ENCODE measurements at places on chromosomes 4 and X.

DNA sequence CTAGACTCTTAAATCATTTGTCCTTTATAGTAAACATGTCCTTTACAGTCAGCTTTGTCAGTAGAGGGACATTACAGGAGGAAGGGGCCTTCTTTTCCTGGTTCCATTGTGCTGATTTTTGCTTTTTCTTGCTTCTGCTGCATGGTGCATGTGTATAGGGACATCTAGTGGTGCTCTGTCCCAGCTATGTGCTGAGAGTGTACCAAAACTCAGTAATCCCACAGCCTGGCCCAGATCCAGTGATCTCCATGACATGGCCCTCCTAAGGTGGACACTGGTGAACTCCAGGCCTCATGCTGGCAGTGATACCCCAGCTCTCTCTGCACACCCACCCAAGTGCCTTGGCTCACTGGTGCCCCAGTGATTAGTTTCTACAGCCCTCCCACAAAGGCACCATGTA is 45.2 kb downstream of the MAGEB17 start:
- no peak for DNase-seq

- no peak for DNase-seq
Observed at GRCh38 chr4:93802045-93802444, 26.5 kb upstream of the ATOH1 start.

GRCh38 chr4:56414135-56414670 is 21.2 kb downstream of the PPAT start:
- no peak for DNase-seq

DNA sequence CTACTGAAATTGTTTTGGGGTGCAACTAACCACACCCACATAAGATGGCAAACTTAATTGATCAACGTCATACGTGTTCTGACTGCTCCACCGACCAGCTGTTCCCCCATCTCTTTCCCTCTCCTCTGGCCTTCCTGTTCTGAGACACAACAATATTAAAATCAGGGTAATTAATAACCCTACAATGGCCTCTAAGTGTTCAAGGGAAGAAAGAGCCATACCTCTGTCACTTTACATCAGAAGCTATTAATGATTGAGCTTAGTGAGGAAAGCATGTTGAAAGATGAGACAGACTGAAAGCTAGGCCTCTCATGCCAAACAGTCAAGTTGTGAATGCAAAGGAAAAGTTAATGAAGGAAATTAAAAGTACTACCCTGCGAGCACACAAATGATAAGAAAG is 173.9 kb upstream of the FTHL17 start:
- DNase-seq = no peak

GRCh38 chr4:167114416-167114971 is 119.8 kb downstream of the SPOCK3 start:
- no peak for DNase-seq

GRCh38 chr4:173432430-173432829 is 33.5 kb upstream of the SCRG1 start:
- DNase-seq = no peak

- no peak for DNase-seq
Observed at GRCh38 chr4:89324671-89325070, 17.1 kb upstream of the GPRIN3 start.

- DNase-seq = peak; percentile 87
Observed at GRCh38 chr4:83217721-83218522, 66.7 kb downstream of the COQ2 start.

- peak; percentile 95 for DNase-seq
Observed at GRCh38 chr4:83484500-83485461, at the start of gene ABRAXAS1. Gene ABRAXAS1, minus strand, starts transcription at chr4:83485100. Its CDS starts 28 bp downstream, at chr4:83485072.

DNA sequence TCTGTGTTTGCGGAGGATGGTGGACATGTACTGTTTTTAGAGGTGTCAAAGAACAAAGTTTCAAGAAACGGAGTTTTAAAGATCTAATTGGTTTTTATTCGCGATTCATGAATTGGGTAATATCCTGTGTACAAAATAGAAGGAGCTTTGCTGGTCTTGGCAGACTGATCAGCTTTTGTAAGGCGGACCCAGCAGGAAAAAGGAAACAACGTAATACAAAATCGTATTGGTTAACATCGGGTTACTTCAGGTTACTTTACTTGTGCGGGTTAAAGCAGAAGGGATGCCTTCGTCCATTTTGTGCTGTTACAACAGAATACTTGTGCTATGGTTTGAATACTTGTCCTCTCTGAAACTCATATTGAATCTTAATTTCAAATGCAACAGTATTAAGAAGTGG is 11.4 kb upstream of the NYX start:
- DNase-seq = no peak

- DNase-seq = no peak
Observed at GRCh38 chrX:132395026-132395425, 93.8 kb downstream of the MBNL3 start.

- DNase-seq = no peak
Observed at GRCh38 chr4:149716728-149717127, 98.9 kb downstream of the IQCM start.

DNA sequence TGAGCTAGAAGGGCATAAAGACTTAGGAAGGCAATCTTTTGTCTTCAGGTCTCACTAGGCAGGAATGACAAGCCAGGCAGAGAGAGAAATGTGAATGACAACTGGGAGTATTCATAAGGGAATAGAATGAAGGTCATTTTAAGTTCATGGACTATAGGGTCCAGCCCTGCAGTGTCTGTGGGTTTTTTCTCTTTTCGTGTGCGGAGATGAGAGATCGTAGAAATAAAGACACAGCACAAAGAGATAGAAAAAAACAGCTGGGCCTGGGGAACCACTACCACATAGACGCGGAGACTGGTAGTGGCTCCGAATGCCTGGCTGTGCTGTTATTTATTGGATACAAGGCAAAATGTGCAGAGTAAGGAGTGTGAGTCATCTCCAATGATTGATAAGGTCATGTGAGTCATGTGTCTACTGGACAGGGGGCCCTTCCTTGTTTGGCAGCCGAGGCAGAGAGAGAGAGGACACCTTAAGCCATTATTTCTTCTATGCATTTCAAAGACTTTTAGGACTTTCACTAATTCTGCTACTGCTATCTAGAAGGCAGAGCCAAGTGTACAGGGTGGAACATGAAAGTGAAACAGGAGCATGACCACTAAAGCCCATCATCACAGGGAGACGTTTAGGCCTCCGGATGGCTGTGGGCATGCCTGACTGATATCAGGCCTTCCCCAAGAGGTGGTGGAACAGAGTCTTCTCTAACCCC is 921.8 kb upstream of the PCDH10 start:
- no peak for DNase-seq

DNA sequence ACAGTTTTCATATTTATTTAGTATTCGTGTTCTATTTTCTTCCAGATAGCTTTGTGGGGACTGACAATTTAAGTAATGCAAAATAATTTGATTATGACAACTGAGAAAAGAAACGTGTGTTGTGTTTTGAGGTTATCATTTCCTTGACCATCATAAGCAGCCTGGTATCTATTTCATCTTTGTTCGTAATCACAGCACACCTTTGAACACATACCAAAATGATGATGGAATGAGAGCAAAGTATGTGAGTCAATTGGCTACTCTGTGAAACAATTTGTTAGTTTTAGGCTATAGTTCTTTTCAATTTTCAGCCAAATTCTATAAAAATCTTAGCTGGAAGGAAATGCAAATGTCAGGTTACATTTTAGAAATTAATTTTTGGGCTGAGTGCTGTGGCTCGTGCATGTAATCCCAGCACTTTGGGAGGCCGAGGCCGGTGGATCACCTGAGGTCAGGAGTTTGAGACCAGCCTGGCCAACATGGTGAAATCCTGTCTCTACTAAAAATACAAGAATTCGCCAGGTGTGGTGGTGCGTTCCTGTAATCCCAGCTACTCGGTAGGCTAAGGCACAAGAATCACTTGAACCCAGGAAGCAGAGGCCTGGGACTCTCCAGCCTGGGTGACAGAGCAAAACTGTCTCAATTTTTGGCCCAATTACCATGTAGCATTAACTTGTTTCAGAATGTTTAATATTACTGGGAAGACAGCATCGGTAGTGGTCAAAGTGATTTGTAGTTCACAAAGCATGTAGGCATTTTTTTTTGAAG is 1.1 kb upstream of the DUSP21 start:
- DNase-seq = no peak

GRCh38 chr4:4398430-4398829 is 11.5 kb downstream of the NSG1 start:
- no peak for DNase-seq

GRCh38 chrX:15890463-15890862 is 35.9 kb upstream of the AP1S2 start:
- no peak for DNase-seq

GRCh38 chr4:71186566-71187403 is 152.0 kb upstream of the SLC4A4 start:
- DNase-seq = peak; percentile 41

DNA sequence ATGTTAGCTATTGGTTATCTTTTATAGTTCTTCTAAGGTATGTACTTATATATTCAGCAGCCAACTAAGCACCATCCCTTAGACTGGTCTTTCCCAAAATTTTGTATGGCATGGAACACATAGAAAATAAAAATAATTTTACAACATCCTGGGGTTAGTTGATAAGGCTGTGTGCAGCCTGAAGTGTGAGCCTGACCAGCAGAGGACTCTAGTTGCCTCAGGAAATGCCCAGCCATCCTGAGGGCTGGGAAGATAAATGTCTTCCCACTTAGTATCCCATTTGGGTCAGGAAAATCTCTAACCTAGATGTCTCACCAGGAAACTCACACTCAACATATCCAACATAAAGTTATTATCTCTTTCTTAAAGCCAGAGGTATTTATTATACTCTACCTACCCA is 251.4 kb upstream of the POF1B start:
- DNase-seq = no peak

DNA sequence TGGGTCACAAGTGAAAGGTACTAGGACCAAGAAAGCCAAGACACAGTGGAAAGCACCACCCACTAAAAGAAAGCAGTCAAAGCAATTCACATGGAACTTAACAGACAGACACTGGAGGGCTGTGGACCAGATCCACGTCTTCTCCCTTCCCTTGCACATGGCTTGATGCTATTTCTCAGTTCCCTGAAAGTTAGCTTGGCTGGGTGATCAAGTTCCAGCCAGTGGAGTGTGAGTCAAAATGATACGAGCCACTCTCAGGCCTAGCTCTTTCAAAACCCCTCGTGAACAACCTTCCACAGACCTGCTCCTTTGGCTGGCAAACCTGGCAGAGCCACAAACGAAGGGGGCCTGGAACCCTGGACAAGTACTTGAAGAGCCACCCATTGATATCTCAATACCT is 52.0 kb downstream of the RELL1 start:
- DNase-seq = no peak

GRCh38 chrX:16994736-16995135 is 48.3 kb downstream of the REPS2 start:
- DNase-seq = no peak

DNA sequence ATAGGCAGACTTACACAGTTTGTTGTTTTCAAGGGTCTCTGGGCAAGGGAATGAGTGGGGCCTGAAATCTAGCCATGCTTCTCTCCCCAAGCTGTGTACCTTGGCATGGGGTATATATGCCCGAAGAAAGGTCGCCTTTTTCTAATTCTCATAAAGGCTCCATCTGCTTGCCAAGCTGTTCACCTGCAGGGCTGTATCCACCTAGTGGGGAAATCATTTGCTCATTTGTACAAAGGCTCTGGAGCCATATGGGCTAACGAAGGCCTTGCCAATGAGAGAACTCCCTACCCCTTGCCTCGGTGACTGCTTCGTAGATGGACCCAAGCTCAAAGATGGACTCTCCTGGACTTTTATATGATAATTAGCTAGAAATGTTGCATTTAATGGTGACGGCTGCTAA is 1097.0 kb downstream of the PDHA2 start:
- no peak for DNase-seq

- DNase-seq = no peak
Observed at GRCh38 chr4:825063-825970, 612 bp downstream of the CPLX1 start.

DNA sequence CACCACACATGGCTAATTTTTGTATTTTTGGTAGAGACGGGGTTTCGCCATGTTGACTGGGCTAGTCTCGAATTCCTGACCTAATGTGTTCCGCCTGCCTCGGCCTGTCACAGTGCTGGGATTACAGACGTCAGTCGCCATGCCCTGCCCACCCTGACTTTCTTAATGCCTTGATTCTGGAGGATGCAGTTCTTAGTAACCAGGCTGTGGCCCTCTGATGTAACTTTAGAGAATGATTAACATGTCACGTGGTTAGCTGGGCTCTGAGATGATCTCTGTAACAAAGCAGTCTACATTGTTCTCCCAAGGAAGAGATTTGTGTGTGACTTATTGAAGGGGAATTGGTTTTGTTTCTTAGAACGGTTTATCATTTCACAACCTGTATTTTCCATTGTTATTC is 30.6 kb downstream of the ANK2 start:
- no peak for DNase-seq

DNA sequence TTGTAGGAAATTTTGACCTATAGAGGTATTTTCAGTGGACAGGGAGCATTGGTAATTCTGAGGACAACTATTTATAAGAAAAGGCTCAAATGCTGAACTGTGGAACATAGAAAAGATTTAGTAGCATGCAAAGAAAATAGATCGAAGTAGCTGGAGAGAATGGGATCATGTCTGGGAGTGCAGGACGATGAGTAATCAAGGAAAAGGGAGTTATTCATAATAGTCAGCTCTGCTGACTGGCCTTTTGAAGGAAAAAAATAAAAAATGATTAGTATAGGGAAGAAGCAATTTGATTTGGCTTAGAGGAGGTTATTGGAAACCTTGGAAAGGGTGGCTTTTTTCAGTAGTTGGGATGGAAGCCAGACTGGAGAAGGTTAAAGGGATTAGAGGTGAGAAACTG is 22.9 kb upstream of the ANK2 start:
- no peak for DNase-seq

DNA sequence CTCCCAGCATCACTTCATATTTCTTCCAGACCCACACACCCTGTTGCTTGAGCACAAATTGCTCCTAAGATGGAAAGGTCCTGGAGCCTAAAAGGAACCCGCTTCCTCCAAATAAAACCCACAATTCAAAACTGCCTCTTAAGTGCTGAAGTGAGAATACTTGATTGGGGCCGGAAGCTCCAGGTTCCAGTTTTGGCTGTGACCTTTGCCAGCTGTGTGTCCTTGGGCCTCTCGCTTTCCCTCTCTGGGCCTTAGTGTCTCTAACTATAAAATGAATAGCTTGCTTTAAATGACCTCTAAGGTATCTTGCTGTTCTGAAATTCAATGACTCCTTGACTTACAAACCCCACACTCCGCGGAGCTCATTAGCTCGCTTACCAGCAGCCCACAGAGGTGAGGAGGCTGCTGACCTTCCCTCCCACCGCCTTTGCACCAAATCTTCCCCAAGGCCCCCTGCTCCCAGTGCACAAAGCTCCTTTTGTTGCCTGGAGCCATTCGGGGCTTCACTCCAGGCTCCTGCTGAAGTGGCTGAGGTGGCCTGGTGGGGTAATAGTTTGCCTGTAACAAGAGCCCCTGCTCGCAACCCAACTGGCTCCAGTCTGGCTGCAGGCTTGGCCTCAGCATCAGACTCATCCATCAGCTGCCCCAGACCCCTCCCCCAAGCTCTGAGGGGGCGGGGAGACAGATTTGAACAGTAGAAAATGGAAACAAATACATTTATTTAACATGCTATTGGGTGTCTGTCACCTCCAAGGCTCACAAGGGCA is 21.8 kb downstream of the STARD8 start:
- DNase-seq = no peak

DNA sequence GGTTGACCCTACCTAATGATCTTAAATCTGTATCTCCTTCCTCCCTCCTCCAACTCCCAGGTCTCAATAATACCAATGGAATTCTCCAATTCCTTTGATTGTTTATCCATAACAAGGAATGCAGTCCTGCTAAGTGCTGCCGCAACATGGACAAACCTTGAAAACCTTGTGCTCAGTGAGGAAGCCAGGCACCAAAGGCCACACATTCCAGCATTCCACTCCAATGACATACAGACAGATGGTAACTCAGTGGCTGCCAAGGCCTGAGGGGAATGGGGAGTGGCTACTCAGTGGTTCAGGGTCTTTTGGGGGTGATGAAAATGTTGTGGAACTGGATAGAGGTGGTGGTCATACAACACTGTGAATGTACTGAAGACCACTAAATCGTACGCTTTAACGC is 10.4 kb downstream of the HAUS7 start:
- no peak for DNase-seq
